ENCODE measurements at places on chromosomes 13 and 19.
A peak's percentile ranks its signal among the peaks of the same experiment; 100 is the strongest.

DNA sequence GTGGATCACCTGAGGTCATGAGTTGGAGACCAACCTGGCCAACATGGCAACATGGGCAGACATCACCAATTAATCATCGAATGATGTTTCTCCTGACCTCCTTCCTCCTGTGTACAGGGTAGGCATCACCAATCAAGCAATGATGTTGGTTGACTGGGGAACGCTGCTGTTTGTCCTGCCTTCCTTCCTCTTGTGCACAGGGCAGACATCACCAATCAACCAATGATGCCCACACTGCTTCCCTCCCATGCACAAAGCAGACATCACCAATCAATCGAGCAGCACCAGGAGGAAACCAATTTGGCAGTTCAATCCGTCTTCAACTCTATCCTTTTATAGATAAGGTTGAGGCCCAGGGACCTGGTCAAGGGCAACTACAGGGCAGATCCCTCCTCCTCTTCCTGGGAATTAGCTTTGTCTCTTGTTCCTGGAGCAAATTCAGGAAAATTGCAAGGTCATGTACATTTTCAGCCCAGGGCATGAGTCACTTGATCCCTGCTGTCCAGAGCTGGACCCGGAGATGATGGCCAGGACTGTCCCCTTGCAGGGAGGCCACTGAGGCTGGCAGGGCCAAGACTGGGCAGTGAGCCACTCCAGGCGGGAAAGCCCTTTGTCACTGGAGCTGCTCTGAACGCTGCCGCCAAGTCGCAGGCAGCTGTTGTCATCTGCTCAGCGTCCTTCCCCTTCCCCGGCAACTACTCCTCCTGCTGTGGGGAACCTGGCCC, 5.3 kb upstream of the CSNK1G2 start:
- no peak for DNase-seq

GRCh38 chr13:32362574-32362973, 47.3 kb downstream of the BRCA2 start:
- DNase-seq, result no peak

DNA sequence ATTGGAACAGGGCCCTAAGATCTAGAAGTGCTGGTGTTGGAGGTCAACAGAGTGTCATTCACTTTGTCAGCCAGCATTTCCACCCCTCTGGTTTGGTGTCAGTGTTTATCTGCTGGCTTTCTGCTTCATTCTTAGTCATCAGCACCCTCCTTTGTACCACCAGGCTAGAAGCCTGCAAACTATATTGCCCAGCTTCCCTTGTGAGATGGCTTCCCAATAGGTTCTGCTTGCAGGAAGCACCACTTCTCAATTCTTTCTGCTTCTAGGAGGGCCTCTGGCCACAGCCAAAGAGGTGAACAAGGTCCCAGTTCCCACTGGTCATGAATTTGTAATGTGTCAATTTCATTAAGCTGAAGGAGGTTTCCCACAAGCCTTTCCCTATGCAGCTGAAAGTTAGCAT, 36.4 kb upstream of the CALM3 start:
- no peak for DNase-seq

DNA sequence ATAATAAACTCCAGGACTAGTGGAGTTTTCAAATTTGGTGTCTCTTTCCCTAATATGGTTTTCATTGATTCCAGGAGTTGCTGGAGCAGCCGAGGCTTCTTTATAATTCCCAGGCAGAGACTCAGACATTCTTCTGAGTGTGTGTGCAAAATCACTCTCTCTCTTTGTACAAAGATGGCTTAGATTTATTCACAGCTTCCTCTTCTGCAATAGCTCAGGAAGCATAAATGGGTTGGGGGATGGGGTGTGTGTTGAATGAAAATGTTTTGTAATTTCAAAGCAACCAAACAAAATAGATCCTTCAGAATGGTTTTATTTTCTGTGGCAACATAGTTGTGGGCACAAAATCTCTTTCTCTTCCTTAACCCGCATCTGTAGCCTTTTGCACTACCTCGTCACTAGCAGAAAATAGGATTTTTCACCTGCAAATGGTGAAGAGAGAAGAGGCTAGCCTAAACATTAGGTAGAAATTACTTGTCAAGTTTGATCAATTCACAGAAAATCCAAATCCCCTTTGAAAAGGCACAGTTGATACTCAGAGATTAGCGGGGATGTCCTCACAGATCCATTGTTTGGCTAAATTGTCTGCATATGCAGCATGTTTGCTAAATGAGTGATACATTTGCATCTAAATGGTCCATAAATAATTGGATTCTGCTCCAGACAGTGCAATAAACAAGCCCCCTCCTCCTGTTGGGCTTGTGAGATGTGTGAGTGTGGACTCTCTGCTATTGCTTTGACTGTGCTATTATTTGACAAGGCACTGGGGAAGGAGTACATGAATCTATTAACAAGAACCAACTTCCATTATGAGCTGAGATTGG, 66.7 kb downstream of the CBY2 start:
- DNase-seq, result no peak

- no peak for DNase-seq
Observed at GRCh38 chr19:7676376-7676775, 514 bp upstream of the MCEMP1 start.

- DNase-seq, result no peak
Observed at GRCh38 chr13:38630780-38631179, 56.1 kb upstream of the FREM2 start.

DNA sequence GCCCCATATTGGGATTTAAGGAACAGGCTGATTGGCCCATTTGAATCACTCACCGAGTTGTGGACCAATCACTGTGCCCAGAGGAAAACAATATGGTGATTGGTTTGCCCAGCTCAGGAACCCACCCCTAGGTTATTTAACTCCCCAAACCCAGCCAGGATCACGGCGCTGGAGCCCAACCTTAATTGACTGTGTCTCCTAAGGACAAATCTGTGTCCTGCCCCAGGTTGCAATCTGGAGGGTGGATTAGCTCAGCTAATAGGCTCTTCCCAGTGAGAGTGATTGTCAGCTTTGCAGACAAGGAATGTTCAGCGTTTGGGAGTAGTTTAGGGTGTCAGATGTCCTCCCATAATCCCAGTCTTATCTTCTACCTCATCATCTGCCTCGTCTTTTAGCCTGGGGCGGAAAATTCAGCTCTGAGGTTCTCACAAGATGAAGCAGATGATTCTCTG, 3.5 kb upstream of the ZNF358 start:
- no peak for DNase-seq

- no peak for DNase-seq
Observed at GRCh38 chr19:16045893-16046292, 30.4 kb upstream of the TPM4 start.

DNA sequence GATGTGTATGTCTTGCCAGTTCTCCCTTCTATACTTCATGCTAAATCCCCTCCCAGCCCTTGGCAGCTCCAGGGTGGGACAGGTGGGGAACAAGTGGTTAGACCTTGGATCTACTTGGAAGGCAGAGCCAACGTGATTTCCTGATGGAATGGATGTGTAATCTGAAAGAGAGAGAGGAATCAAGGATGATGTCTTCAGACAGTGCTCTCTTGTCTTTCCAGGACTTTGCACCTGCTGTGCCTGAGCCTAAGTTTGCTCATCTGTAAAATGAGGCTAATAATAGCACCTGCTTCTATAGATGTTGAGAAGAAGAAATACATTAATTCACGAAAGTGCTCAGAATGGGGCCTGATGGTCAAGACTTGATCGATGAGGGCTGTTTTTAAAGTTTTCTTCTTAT, 7.0 kb upstream of the EGLN2 start:
- DNase-seq, result no peak

DNA sequence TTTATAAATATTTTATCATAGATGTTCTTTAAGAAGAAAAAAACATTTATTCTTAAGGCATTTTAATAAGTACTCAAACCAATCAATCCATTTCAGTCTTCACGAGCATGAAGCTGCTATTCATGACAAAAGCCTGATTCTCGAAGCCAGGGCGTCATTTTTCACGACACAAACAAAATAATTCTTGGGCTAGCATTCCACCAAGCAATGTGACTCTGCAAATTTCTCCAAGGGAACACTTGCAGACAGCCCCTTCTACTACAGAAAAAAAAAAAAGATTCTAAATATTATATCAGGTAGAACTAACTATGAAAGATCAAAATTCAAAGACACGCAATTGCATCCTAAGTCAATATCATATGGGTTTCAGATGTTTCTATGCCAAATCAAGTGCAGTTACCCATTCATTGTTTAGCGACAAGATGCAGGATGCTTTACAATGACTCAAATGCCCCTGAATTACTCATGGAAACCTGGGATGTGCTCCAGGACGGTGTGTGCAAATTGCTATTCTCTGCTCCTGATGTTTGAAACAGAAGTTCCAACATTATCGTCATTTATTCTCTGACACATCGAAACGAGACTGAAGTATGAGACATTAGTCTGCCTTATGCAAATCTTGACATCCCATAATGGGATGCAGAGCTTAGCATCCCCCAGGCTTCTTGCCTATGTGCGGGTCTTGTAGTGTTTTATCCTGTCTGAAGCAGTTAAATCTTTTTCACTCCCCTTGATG, 517.7 kb downstream of the MYO16 start:
- no peak for DNase-seq

GRCh38 chr19:46741447-46741846, 4.4 kb upstream of the FKRP start:
- DNase-seq, result no peak

- DNase-seq, result no peak
Observed at GRCh38 chr13:51770160-51770559, 33.8 kb downstream of the DHRS12 start.

- no peak for DNase-seq
Observed at GRCh38 chr13:94305033-94305432, 174.4 kb downstream of the DCT start.

GRCh38 chr13:110239280-110240125, 67.5 kb downstream of the COL4A1 start:
- no peak for DNase-seq

- DNase-seq, result peak; percentile 8
Observed at GRCh38 chr19:34254698-34255432, 511 bp downstream of the GARRE1 start.

GRCh38 chr19:17711851-17712250, 7.4 kb upstream of the MAP1S start:
- DNase-seq, result no peak

DNA sequence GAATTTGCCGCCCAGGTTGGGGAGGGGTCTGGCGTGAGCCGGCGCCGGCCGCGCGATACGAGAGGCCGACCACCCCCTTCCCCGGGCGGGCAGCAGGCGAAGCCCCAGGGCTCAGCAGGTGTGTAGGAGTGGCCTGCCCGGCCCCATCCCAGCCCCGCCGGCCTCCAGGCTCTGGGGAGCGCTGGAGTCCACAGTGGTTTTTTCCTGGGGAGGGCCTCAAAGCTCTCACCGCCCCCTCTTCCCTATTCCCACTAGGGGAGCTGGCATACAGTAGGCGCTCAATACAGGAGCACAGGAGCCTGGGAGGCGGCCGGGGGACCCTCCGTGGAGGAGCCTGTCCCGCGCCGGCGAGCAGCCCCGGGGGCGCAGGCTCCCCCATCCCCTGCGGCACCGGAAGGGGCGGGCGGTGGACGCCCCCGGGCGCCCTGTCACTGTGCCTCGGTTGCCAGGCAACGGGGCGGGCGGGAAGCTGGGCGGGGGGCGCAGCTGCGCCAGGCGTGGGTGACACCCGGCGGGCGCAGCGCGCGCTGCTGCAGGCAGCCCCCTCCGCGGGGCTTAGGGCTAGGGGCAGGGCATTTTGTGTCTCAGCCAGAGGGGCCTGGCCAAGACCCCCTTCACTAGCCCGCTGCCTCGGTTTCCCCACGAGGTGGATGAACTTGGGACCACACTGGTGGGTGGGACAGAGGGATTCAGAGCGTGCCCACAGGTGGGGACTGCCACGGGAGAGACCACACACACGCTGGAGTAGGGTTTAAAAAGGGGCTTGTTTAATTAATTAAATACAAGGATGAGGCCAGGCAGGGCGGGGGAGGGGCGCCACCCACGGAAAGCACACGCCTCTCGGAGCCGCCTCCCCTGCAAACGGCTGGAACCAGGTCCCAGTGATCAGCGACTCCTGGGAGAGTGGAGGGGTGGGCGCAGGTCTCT, 3.6 kb upstream of the REXO1 start:
- peak; percentile 52 for DNase-seq

DNA sequence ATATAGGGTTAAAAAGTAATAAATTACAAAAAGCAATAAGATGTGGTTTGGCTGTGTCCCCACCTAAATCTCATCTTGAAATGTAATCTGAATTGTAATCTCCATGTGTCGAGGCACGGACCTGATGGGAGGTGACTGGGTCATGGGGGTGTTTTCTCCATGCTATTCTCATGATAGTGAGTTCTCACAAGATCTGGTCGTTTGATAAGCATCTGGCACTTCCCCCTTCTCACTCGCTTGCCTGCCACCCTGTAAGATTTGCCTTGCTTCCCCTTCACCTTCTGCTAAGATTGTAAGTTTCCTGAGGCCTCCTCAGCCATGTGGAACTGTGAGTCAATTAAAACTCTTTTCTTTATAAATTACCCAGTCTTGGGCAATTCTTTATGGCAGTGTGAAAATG, 577.4 kb downstream of the TBC1D4 start:
- no peak for DNase-seq

GRCh38 chr13:32988608-32989289, 27.5 kb upstream of the KL start:
- no peak for DNase-seq

- no peak for DNase-seq
Observed at GRCh38 chr13:42728507-42729180, 52.7 kb upstream of the FAM216B start.

- no peak for DNase-seq
Observed at GRCh38 chr19:41352609-41353465, 885 bp downstream of the TGFB1 start.

- no peak for DNase-seq
Observed at GRCh38 chr19:342801-343421, 1.7 kb downstream of the MIER2 start.

DNA sequence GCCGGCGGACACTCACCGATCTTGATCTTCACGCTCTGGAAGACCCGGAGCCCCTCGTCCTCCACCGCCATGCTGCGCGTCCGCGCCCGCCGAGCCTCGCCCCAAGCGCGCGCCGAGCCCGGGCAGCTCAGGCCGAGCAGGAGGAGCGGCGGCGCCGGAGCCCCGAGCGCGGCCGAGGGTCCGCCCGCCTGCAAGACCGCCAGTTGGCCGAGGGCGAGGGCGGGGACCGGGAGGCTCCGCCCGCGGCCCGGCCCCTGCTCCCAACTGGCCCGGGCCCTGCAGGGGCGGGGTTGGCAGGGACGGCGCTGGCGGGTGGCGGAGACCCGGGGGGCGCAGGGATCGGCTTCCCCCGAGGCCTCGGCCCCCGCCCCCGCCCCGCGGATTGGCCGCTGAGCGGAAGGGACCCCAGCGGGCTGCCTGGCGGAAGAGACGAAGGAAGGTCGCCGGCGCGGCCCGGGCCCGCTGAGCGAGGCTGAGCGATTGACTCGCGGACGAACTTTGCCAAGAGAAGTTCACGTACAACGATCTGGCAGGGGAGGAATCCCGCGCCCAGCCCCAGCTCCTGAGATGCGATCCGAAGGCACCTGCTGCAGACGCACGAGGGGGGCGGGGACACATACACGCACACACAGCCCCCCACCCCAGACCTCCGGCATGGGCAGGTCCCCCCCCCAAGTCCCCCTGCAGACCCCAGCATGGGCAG, at the start of gene RASA3:
TSS of gene RASA3 (minus strand) at position 205 of the 703 bp plus-strand sequence. CDS start at position 71, 134 bp downstream.
- DNase-seq, result no peak

Data from activated CD8-positive, alpha-beta memory T cell treated with anti-CD3 and anti-CD28 coated beads for 1 hour (primary cell).